ENCODE measurements at places on chromosomes 13 and 19. TPM values are rescaled to one million over a fixed set of nuclear protein-coding genes. Genes with fewer than 3 reads are reported as not detected.

- no peak for DNase-seq
Observed at GRCh38 chr19:33212436-33213172, 13.0 kb downstream of the SLC7A10 start.

ZNF578 gene
- total RNA-seq: 2.4 TPM

- no peak for DNase-seq
Observed at GRCh38 chr13:97567510-97568243, 133.7 kb downstream of the RAP2A start.

ARGLU1 gene
- 73.6 TPM for total RNA-seq

DNA sequence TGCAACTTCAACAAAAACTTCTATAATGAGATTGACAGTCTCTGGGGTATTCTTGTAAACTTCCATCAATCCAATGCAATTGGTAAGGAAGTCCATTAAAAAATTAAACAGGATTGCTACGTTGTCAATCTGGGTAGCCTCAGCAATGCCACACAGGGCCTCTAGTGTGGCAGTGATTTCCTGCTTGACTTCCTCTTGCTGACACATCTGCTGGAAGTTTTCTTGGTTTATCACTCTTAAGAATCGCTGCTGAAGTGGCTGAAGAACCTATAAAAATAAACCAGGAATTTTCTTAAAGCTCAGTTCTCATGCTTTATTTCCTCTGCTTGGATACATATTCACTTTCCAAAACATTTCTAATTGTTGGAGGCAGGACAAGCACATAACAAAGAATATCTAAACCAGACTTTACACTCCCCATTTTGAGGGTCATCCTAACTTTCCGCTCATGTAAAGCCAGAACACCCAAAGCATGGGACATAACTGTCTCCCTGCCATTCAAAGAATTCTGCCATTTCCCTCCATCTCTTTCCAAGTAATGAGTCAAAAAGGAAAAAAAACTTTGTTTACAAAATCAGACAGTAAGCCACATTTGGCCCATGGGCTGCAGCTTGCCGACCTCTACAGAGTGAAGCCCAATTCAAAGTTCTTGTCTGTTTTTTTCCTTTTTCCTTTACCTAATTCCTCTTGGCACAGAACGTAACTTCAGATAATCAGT lies 23.2 kb upstream of the EEF1AKMT1 start:
- no peak for DNase-seq

DNA sequence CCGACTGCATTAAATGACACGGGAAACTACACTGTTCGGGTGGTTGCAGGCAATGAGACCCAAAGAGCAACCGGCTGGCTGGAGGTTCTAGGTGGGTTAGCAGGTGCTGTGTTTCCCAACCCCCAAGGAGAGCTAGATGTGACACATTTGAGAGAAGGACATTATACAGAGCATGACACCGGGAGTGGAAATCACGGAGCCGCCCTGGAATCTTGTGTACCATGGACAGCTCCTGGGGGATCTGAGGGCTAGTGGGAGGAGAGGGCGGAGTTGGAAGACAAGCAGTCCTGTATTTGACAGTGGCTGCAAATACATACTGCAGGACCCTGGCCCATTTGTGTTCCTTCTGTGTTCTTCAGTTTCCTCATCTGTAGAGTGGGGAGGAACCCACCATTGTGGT lies 2.3 kb downstream of the CEACAM18 start:
- no peak for DNase-seq

DNA sequence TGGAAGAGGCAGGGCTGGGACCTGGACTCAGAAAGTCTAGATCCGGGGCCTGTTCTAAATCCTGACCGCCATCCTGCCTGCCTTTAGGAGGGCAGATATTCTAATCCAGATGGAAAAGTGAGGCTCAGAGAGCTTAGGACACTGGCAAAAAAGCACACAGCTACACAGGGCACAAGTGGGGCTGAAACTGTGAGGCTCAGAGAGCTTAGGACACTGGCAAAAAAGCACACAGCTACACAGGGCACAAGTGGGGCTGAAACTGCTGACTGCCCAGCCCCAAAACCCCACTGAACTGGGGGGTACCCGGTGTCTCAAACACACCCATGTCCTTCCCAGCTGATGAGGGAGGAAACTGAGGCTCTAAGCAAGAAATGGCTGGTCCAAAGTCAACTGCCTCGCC lies 2.0 kb downstream of the AKT1S1 start:
- DNase-seq: no peak

DNA sequence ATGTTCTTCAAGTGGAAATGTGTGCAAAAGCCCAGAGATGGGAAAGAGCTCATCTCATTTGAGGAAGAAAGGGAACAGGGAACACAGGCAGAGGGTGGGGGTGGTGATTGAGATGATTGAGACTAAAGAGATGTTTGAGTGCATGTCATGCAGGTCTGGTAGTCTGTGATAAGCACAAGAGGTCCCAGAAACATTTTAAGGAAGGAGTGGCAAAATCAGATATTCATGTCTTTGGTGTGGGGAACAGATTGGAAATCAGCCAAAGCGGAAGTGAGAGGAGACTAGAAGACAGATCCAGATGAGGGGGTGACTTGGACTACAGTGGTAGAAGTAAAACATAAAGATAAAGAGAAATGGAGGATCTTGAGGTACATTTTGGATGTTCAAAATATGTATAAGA lies 39.4 kb upstream of the DACH1 start:
- no peak for DNase-seq

- DNase-seq: no peak
Observed at GRCh38 chr13:41615528-41615855, 158.1 kb downstream of the RGCC start.

DNA sequence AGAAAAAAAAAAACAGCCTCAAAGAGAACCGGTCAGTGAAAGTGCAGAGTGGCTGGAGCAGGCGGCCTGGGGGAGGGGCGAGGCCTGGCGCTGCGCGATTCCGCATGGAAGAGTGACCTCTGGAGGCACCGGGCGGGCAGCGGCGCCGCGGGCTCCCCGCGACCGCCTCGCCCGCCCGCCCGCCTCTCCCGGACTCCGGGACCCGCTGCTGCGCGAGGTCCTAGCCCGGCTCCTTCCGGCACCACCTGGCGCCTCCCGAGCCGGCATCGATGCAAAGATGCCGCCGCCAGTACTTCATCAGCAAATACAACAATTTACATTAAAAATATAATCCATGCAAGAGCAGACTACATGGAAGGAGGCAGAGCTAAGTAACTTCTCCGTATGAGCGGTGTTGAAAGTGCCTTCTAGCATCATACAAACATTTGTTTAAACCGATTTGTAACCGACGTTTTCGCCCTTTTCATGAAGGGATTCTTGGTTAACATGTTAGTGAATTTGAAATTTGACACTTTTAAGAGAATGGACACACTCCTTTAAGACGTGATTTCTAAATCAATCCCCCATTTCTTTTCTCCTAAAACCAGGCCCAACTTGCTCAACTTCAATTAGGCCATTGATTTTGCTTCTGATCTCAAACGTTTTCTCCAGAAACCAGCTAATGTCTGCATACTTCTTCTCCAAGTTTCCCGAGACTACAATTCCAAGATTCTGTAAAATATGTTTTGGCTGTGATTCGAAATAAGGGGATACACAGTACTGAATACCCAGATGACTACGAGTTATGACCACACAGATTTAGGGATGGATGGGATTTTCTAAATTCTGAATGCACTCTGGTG lies 2.1 kb downstream of the EFNB2 start:
- DNase-seq: peak; percentile 96
